Gastrocnemius medialis (tissue), 4 donors: ENCODE measurements at places on chromosomes 5 and 9. TPM values are rescaled to one million over a fixed set of nuclear protein-coding genes. Genes with fewer than 3 reads are reported as not detected.
A peak's percentile ranks its signal among the peaks of the same experiment; 100 is the strongest.

The SLCO6A1 gene
- not detected for total RNA-seq

GRCh38 chr5:132019857-132020555 is 8.5 kb upstream of the ACSL6 start:
- H3K36me3 ChIP-seq: no peaks in the 10 kb centered on the region
- no peaks in the 10 kb centered on the region for H3K4me1 ChIP-seq
- H3K4me3 ChIP-seq: no peak overlapping the region
- no peak overlapping the region for H3K27ac ChIP-seq
- peaks cover 3% of the 10 kb centered on the region for H3K27me3 ChIP-seq
- DNase-seq: no peak

The ZNF169 gene
- 4.7 TPM for total RNA-seq

DNA sequence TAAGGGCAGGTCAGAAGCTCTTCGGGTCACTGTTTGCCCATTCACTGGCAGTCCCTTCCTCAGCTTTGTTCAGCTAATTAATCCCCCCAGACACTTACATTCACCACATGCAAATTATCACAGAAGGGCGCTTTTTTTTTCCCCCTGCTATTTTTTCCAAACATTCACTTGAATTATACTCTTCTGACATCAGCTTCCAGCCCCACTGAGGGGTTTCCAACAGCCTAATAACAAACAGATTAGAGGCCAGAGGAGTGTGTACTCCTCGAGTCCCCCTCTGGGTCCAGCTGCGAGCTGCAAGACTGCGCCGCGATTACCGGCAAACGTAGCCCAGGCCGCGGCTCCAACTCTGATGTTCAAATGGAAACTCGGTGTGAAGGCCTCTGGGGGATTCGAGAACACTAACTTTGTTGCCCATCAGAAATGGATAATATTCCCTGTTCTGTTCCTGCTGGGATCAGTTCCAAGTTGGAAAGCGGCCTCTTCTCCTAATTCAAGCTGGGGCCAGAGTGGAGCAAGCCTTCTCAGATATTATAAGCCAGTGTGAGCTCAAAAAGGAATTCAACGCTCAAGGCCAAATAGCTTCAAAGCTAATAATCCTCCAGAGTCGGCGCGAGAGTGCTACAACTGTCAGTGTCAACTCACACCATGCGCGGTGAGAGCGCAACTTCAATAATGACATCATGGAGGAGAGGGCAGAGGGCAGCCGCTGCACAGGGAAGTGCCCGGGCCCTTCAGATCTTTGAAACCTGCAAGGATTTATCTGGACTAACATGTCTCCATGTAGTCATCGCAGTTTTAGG is 560.8 kb downstream of the BNC2 start:
- no peaks in the 10 kb centered on the region for H3K36me3 ChIP-seq
- H3K4me1 ChIP-seq: peaks cover 8% of the 10 kb centered on the region
- H3K27me3 ChIP-seq: peaks cover 3% of the 10 kb centered on the region
- peak; percentile 33 for DNase-seq

The GHR gene
- 38.9 TPM for total RNA-seq

The FGFR4 gene
- 1.5 TPM for total RNA-seq
